Activated CD4-positive, CD25-positive, alpha-beta regulatory T cell (primary cell): ENCODE measurements at places on chromosomes 2 and 18.

DNA sequence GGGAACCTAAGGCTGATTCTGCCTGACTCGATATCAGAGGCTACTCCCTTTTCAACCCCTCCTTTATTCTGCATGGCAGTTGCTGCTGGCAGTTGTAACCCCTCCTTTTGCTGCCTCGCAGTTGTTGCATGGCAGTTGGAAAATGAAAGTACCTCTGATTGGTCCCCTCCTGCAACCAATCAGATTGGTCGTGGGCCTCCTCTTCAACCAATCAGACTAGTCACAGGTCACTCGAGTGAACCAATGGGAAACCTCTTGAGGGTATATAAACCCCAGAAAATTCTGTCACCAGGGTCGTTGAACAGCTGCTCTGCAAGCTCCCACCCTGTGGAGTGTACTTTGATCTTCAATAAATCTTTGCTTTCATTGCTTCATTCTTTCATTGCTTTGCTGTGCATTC is 294.3 kb upstream of the SLC8A1 start:
- no peak for DNase-seq

DNA sequence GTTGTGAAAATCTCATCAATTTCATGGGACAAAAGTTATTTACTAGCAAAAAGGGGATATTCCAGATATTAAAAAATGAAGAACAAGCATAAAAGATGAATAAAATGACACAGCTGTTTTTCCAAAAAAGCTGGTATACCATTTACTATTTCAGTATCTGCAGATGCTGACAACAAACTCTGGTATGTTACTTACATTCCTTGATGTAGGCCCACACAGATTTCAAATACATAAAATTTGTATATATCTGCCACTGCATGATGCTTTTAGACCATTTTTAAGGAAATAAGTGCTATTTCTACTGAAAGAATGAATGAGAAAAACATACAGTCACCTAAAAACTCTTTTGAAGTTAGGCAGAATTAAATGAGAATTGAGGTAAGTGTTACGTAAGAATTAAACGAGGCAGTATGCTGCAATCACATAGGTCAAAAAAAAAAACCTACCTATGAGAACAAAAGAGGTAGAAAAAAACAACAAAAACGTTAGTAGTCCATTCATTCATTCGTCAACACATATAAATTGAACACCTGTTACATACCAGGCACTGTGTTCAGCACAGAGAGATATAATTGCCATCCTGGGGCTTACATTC is 32.5 kb downstream of the ARL5A start:
- DNase-seq = no peak

- no peak for DNase-seq
Observed at GRCh38 chr2:98702858-98703620, 27.9 kb downstream of the MGAT4A start.

GRCh38 chr2:105645938-105646773 is 98.6 kb upstream of the NCK2 start:
- DNase-seq = no peak

- no peak for DNase-seq
Observed at GRCh38 chr2:207448006-207448405, 81.8 kb upstream of the CREB1 start.

- no peak for DNase-seq
Observed at GRCh38 chr18:22983175-22983574, 50.0 kb downstream of the RBBP8 start.

DNA sequence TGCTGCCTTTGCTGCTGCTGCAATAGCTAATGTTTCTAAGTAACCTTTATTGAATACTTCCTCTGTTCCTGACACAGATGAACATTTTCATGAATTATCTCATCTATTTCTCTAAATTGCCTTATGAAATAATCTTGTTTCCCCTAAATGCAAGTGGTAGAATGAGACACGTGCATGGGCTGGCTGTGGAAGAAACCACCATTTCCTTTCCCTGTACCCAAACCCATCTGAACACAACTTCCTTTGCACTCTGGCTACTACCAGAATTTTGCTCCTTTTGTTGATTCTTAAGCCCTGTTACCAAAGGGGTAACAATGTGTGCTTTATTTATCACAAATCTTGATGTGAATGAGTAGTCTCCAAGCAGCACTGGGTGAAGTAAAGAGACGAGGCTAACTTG is 29.2 kb downstream of the AKAIN1 start:
- no peak for DNase-seq

DNA sequence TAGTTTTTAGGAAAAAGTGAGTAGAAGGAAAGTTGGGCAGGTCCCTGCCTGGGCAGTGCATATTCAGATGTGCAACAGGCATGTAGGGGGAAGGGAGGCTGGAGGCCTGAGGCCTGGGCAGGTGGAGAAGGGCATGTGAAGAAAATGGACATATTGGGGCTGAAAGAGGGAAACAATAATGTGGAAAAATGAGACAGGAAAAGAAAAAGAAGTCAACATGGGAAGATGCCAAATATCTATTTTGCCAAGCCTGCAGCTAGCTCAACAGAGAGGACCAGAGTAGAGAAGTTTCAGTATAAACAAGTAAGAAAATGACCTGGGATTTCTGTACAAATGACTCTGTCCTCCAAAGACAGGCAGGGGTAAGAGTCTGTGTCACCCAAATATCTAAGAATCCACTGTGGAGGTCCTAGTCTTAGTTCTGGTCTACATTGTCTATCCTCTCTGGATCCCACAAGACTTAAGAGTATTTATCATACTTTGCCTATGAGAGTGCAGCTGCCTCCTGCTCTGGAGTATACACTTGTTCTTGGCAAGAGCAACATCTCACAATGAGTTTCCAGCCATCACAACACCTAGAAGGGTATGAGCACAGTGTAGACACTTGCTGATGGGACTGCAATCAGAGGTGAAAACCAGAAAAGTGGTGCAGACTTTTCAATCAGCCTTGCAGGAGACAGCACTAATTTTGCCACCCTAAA is 80.2 kb downstream of the CLHC1 start:
- DNase-seq = no peak

GRCh38 chr2:232412986-232413385 is 6.3 kb downstream of the ALPG start:
- no peak for DNase-seq

GRCh38 chr18:31042406-31043181 is at the start of gene DSC3:
Gene DSC3, minus strand, starts transcription at chr18:31042742. Its CDS starts 82 bp downstream, at chr18:31042660.
- DNase-seq = no peak

DNA sequence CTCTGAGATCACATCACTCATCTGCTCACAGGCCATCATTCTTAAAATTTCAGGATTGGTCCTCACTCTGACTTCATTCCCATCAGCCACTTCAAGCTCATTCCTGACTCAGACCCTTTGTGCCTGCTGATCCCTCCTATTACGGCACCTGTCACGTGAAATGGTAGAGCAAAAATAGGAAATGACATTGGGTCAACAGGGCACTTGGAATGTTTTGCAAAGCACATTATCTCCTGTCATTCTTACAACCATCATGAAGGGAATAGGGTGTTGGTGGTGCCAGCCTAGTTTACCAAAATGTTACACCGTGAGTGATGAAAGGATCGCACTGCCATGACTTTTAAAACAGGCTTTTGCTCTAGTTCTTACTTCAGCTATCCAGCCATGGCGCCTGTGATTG is 61.1 kb downstream of the EIF5B start:
- no peak for DNase-seq

DNA sequence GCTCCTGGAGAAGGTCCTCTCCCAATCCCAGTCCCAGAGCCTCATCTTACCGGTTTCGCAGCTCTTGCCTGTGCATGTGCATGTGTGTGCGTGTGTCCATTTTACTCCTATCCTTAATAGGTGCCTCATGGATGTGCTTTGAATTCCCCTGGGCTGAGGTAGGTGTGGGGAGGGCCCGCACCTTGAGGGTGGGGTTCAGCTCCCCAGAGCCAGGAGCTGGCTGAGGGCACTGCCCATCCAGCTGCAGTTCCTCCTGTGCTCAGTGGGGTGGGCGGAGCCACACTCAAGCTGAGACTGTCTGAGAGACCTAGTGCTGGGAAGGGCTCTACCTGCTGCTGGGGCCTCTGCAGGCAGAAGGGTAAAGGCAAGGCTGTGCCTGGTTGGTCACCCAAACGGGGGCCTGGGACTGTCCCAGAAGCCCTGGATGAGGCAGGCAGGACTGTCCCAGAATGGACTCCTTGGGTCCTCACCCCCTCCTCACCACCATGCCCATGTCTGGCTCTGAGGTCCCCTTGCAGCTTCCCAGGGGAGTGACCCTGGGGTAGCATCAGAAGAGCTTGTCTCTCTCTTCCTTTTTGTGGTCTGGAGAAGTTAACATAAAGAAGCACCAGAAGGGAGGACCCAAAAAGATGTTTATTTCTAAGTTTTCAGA is 8.9 kb downstream of the GDF7 start:
- no peak for DNase-seq

GRCh38 chr2:9753665-9754531 is 89.4 kb upstream of the TAF1B start:
- no peak for DNase-seq

DNA sequence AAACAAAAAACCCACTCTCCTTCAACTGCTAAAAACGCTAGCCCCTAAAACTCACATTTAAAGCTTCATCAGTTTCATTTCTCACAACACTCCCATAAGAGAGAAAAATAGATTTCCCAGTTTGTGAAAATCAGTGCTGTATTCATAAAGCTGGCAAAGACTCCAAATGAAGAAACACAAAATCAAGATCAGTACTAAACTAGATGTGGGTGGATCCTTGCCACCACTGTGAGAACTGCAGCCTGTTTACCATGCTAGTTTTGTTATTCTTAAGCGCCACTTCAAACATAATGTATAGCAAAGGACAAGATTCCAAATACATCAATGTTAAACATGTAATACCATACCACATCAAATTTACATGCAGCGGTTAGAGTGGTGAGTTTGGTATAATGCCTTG is 104.5 kb upstream of the CCDC150 start:
- no peak for DNase-seq

DNA sequence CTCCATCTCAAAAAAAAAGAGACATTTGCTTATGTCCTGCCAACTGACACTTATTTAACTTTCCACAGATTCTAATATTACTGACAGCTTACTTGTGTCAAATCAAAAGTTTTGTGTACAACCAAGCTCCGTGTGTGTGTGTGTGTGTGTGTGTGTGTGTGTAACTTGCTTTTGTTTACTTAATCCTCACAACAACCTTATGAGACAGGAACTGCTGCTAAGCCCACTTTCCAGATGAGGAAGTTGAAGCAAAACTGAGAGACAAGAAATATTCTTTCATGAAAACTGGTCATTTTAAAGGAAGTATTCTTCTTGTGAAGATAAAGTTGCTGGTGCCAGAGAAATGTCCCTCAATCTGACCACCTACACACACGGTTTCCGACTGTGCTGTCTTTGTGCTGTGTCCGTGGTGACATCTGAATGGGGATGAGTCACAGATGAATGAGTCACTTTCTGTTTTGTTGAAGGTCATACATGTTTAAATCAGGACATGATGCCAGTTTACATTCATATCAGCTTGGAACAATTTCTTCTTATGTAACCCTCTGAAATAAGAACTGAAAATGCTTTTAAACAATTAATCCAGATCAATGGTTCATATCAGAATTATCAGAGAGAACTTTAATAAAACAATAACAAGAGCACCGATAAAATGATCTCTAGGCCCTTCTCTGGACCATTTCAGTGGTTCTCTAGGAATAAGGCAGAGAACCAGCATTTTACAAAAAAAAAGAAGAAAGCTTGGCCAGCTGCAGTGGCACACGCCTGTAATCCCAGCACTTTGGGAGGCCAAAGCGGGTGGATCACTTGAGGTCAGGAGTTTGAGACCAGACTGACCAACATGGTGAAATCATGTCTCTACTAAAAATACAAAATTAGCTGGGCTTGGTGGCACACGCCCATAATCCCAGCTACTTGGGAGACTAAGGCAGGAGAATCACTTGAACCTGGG is 95.5 kb downstream of the THNSL2 start:
- DNase-seq = no peak
